ENCODE measurements at places on chromosomes 12 and 14.

- no peak for DNase-seq
These were observed 75.0 kb upstream of the DYNC1H1 start for GRCh38 chr14:101889366-101889765.

DNA sequence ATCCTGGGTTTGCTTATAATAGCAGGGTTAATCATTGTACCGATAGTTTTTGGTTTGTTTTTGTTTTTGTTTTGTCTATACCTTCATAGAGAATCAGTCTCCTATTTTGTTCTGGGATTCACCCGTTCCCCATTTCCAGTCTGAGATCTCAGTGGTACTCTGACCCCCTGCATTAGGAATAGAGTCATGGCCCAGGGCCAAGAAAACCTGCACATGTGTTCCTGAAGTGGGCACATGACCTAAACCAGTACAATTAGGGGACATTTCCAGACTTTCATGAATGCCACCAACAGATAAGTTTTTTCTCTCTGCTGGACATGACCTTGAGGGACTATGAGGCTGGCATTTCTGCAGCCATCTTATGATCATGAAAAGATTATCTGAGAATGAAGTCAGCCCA is 52.5 kb downstream of the MRPL42 start:
- no peak for DNase-seq

DNA sequence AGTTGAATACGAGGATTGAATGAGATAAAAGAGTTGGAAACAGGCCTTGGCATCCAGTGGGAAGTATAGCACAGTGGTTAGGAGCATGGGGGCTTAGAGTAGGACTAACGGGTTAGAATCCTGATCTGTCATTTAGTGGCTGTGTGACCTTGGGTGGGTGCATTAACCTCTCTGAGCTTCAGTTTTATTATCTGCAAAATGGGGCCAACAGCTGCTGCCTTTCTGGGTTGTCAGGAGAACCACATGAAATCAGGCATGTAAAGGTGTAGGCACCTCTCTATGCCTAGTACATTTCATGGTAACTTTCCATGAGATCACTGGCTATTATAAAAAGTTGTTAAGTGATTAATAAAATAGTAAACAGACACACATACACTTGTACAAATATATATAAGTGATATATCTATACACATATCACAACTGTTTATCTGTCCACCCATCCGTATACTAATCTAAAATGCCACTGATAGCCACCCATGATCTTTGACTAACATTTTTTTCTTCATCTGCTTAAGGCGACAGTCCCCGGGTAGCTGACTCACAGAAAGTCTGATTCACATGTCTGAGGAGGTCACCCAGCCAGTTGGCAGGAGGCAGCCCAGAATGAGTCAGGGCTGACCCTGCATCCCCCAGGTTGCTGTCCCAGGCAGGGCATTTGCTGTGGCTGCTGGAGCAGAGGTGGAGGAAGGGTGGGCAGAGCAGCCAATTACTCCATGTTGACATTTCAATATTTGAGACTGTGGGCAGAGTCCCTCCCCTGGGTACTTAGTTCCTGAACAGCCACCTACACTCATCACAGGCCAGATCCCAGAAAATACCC is 125.6 kb upstream of the NOS1 start:
- DNase-seq: no peak

DNA sequence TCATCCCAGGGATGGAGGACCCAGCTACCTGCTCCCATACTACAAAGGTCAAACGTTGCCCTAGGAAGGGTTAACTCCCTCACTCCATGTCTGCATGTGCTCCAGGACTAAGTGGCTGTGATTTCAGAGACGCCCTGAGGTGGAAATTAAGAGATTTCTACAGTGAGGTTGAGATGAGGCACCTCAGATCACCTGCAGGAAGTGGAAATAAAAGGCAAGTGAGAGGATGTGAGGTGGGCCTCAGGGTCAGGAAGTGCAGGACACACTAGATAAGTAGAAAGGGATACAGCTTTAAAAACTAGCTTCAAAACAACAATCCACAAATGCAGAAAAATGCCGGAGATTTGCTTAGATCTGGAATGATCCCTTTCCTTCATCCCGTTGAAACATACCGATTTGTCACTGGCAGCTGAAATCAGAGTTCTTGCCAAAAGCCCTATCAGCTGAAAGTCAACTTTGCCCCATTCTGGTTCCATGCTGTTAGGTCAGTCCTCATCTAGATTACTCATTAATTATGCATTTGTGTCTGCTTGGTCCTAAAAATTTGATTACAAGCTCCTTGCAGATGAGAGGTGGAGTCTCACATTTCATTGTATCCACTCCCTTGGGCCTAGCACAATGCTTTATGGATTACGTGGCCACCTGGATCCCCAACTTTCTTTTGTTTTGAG is 6.6 kb downstream of the PLBD1 start:
- DNase-seq: no peak

DNA sequence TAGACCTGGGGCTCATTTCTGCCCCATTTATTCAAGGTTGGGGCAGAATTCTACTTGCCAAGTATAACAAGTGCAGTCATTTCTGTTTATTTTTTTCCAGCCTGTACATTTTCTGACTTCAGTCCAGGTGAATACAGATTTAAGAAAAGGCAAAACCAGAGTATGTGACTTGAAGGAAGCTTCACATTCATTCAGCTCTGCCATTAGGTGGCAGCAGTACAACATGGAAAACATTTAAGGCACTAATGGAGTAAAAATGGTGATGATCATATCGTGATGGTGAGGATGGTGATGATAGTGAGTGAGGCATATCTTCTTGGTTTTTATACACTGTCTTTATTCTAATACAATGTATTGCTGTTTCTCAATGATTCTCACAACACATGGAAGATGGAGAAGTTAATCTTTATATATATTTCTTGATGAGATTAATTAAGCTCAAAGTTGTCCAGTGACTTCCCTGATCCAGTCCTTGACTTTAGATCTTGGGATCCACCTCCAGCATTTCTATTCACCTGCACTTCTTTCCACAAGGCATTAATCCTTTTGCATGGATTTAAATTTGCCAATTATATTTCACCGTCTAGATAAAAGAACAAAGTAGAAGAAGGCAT is 176.7 kb upstream of the SEL1L start:
- DNase-seq: no peak

- DNase-seq: no peak
These were observed 187.0 kb downstream of the EPS8 start for GRCh38 chr12:15602051-15602672.

DNA sequence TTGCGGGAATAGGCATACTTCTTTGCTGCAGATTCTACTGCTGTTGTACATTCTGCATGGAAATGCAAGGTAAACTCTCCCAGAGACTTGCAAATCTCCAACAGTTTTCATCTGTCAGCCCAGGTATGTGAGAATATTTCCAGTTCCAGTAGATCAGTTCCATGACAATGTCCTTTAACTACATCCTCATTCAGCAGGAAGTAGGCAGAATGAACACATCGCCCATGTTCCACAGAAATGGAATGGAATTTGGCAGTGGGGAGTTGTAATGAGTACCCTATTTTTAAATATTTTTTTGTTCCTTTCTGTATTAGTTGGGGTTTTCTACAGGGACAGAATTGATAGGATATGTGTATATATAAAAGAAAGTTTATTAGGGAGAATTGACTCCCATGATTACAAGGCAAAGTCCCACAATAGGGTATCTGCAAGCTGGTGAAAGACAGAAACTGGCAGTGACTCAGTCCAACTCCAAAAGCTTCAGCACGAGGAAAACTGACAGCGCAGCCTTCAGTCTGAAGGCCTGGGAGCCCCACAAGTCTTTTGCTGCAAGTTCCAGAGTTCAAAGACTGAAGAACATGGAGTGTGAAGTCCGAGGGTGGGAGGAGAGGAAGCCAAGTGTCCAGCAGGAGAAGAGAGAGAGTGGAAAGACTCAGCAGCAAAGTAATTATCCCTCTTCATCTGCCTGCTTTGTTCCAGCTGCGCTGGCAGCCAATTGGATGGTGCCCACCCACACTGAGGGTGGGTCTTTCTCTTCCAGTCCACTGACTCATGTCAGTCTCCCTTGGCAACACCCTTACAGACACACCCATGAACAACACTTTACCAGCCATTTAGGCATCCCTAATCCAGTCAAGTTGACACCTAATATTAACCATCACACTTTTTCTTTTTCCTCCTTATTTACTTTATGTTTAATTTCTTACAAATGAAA is 110.4 kb upstream of the SCAF11 start:
- no peak for DNase-seq

GRCh38 chr14:69244946-69245345 is 15.0 kb upstream of the GALNT16 start:
- no peak for DNase-seq

DNA sequence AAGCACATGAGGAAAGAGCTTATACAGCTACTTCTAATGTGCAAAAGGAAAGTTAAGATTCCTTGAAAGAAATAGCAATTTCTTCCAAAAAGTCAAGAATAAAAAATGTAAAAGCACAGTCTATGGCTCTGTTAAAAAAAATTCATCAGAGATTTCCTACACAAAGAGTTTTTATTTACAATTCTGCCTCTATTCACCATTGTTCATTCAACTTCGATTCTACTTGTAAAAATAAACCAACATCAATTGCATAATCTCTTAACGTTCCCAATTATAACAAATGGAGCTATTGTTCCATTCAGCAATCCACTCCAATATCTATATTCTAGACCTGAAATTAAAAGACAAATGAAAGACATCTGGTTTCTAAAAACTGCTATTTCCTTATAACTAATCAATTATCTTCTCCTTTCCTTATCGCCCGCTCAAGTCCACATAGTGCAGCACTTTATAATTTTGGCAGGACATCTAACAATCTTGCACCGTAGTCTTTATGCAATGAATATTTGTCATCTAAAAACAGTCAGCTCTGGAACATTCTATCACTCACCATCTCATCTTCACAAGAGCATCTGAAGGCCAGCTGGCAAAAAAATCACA is 6.2 kb downstream of the EIF2S3B start:
- DNase-seq: no peak

DNA sequence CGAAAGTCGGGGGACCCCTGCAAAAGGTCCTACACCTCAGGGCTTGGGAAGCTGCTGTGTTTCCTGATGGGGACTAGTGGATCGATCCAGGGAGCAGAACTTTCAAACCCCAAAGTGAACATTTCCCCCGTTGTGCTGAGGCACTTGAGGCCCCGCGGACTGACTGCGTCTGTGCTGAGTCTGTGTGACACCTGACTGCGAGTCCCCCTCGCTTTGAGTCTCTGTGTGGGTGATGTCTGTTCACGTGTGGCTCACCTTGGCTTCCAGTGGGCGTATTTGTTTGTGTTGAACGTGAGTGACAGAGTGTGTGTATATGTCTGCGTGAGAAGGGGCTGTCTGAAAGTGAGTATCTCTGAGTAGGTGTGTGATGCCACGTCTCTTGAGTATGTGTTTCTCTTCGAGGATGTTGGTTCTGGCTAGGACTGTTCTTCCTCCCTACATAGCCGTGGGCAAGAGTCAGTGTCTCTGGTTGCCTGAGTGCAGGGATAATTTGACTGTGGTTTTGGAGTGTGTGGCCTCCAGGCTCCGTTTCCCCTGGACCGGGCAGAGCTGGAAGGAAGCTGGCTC is 1.3 kb downstream of the TEAD4 start:
- no peak for DNase-seq

DNA sequence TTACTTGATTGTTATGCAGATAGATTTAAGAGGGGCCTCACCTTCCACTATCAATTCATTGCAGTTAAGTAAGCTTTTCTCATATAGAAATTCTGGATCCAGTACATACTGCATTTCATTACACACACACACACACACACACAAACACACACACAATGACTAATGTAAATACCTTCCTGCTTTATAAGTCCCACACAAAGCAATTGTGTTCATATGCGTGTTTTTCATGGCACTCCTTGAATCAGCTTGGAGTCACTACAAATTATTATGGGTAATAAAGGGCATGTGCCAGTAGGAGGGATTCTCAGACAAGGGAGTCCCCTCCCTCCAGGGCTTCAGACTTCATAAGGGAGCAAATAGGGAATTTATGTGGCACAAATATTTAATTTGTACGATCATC is 4.5 kb downstream of the MIPOL1 start:
- DNase-seq: no peak

DNA sequence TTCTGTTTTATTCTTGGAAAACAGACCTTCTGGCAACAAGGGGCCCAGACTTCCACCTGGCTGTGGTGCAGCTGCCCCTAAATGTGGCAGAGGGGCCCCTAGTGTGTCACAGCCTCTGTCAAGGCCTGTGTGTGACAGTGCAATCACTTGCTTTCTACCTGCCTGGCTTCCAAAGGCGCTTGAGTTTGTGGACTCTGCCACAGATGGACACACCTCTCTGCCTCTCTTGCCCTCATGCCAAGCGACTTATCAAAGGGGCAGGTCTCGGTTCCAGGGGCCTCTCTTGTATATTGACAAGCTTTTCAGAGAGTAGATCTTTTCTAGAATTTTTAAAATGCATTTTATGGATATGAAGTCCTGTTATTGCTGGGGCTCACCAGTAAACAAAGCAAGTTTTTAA is 217.2 kb downstream of the SLC15A4 start:
- DNase-seq: no peak

DNA sequence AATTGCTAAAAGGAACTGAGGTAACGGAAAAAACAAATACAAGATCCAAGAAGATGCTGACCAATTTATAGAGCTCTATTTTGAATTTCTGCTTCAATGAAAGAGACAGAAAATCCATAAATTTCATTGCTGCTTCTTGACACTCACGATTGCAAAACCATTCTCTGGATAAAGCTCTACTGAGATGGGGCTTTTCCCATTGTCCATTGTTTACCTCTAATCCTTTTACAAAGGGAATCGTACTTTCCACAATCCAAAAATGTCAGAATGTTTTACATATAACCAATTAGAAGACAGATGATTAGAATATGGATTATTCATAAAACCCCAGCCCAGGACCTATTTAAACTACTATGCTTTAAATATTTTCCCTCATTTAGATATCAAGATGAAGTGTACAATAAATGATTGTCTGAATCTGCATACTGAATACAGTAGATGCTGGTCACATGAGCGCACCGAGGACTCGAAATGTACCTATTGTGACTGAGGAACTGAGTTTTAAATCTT is 16.7 kb upstream of the TMCC3 start:
- DNase-seq: no peak

- no peak for DNase-seq
These were observed 22.2 kb downstream of the FCF1 start for GRCh38 chr14:74735125-74735524.

DNA sequence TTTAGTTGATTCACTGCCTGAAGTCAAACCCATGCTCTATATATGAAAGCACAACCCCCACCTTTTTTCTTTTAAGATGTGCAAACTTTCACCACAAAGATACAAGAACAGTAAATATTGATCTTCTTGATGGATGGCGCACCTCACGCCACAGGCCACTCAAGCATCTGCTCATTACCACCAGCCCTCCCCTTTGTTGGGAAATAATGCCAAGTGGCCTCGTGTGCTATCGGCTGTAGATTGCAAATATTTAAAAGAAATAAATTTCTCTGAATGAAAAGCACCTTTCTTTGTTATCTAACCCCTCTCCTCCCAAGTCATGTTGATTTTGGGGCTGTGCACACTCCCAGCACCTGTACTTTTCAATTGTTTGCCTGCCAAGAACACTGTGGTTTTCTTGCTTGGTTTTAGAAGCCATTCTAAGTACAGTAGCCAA is 122.7 kb downstream of the C12orf42 start:
- DNase-seq: no peak

DNA sequence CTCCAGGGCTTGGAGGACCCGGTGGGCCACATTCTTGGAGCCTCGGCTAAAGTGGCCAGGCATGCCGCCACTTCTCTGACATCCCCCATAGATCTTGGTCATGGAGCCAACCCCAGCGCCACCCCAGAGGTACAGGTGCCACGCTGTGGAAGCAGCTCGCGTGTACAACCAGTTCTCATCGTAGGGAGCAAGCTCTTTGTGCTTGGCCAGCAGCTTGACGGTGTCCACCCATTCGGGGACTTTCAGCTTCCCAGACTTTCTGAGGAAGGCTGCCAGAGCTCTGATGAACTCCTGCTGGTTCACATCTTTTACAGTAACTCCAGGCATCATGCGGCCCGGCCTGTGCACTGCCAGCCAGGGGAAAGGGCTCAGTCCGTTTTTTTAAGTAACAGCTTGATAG is 29.3 kb upstream of the EAPP start:
- no peak for DNase-seq
